NCI-H1048 (cell line): ENCODE measurements at places on chromosomes 13 and 19.

DNA sequence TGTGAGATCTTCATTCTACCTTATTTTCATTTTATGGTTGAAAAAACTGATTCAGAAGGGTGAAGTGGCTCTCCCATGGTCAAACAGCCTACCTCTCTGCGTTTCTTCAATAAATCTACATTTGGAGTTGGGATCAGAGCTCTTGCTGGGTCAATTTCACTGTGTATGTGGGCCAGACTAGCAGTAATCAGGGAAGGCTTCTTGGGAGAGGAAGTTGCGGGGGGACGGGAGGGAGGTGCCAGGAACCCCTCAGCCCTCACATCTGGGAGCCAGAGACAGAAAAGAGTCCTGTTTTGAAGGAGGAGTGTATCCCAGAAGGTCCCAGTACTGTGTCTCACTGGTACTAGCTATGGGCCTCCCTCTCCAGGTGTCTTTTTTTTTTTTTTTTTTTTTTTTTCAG lies 934 bp downstream of the KXD1 start:
- DNase-seq, result no peak

GRCh38 chr13:44118881-44119280 lies 239.2 kb downstream of the LACC1 start:
- no peak for DNase-seq

- no peak for DNase-seq
Observed at GRCh38 chr13:77477299-77477848, 58.1 kb upstream of the SCEL start.

DNA sequence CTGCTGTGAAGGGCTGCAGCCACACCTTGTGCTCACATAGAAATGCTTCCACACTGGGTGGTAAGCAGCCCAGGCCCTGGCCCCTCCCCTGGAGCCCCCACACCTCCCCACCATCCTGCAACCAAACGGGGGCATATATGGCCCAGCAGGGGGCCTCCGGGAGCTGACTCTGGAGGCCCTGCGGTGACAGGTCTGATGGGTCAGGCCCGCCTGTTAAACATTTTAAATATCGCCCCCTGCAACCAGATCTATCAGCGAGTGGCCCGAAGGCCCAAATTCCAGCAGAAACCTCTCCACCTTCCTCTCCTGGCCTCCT lies 48.0 kb upstream of the KATNAL1 start:
- DNase-seq, result no peak

- DNase-seq, result no peak
Observed at GRCh38 chr13:79282976-79283375, 123.1 kb downstream of the RBM26 start.

DNA sequence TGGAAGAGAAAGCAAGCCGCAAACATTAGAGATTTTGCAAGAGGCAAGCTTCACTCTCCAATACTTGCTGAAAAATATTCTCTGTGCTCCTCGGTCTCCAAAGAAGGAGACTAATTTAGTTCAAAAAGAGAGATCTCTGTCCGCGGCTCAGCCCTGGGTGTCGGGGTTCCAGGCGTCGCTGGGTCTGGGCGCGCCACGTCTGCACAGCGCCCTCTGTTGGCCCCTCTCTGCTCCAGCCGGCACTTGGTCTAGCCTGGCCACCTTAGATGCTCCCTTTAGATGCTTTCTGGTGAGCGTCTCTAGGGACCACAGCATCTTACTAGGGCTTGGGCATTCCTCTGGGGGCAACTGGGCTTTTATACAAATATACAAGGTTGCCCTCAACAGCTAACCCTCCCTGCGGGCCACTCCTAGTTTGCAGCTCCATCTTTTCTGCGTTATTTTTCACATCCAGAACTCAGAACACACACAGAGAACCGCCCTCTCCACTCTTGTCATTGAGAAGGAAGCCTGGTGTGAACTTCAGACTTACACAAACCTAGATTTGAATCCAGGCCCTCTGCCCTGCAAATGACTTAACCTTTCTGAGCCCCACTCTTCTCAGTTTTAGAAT lies 78.3 kb downstream of the CYSLTR2 start:
- DNase-seq, result no peak

- no peak for DNase-seq
Observed at GRCh38 chr13:32031815-32032370, 319 bp downstream of the FRY start.

DNA sequence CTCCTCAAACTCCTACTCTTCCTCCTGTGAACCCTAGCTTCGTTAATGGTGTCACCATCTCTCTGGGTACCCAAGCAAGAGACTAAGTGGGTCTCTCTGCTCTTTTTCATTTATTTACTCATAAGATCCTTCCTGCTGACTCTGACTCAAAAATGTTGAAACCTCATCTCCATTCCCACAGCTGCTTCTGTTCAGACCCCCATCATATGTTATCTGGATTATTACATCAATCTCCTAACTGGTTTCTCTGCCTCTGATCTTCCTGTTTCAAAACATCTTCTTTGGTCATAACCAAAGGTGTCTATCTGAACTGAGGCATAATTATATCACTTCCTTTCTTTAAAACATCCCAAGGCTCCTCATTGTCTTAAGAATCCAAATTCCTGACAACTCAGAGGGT lies 2.0 kb upstream of the MEDAG start:
- DNase-seq, result no peak

- DNase-seq, result no peak
Observed at GRCh38 chr13:23656637-23657371, 86.6 kb downstream of the TNFRSF19 start.

DNA sequence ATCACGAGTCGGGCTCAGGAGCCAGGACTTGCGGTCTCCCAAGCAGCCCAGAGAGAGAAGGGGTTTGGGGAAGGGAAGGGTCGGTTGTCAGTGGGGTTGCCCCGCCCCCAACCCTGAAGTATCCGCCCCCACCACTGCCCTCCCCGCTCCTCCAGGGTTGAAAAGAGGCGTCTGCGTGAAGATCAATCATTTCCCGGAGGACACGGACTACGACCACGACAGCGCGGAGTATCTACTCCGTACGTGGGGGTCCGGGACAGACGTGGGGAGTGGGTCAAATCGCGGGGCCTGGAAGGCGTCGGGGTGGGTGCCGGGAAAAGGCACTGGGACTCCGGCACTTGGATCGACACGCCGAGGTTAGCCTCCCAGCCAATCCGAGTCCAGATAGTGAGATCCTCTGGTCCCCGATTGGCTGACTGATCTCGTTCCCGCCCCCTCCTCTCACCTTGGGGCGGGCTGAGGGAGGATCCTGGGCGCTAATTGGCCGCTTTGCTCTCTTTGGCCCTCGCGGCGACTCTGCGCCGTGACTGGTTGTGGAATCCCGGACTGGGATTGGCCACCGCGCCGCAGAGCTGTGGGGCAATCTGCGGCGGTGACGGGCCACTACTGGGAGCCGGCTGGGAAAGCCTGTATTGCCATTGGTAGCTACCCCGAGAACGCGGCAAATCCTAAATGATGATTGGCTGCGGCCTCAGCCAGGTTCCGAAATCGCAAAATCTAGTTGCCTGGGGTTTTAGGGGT lies 13.3 kb upstream of the CACNG6 start:
- no peak for DNase-seq
